Fibroblast of skin of back (primary cell): ENCODE measurements at places on chromosomes 4 and X.

GRCh38 chrX:112786076-112786475, 54.6 kb downstream of the AMOT start:
- DNase-seq = no peak

- DNase-seq = no peak
Observed at GRCh38 chr4:185587030-185587426, 51.7 kb upstream of the PDLIM3 start.

DNA sequence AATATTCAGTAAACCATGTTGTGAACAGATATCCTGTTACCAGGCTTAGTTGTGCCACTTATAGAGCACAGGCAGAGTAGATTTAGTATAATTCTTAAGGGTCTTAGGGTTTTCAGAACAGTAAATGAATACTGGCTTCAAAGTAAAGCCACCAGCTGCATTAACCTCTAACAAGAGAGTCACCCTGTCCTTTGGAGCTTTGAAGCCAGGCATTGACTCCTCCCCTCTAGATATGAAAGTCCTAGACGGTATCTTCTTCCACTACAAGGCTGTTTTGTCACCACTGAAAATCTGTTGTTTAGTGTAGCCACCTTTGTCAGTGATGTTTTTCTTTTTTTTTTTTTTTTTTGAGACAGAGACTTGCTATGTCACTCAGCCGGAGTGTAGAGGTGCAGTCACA, 77.7 kb downstream of the ALPK1 start:
- no peak for DNase-seq

- no peak for DNase-seq
Observed at GRCh38 chr4:123671636-123672404, 275.2 kb downstream of the SPRY1 start.

GRCh38 chrX:253451-254297, 27.5 kb upstream of the PLCXD1 start:
- DNase-seq = no peak
